Head of caudate nucleus (tissue), 42 donors: ENCODE measurements at places on chromosomes 2 and 18.

DNA sequence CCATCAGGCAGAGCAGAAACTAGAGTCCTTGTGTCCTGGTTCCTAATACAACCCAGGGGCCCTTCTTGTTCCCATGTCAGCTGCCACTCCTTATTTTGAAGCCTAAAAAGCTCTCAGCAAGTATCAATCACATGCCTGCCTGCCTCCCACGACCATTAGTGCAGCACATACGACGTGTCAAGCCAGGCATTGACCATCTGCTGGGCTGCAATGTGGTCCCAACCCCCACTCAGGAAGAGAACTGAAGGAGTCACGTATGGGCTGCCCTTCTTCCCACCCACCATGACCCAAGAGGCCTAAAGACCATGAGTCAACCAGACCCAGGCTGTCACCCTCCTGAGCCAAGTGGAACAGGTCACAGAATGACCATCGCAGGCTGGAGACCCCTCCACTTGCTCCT is 98.8 kb downstream of the KLHL29 start:
- DNase-seq: no peak

DNA sequence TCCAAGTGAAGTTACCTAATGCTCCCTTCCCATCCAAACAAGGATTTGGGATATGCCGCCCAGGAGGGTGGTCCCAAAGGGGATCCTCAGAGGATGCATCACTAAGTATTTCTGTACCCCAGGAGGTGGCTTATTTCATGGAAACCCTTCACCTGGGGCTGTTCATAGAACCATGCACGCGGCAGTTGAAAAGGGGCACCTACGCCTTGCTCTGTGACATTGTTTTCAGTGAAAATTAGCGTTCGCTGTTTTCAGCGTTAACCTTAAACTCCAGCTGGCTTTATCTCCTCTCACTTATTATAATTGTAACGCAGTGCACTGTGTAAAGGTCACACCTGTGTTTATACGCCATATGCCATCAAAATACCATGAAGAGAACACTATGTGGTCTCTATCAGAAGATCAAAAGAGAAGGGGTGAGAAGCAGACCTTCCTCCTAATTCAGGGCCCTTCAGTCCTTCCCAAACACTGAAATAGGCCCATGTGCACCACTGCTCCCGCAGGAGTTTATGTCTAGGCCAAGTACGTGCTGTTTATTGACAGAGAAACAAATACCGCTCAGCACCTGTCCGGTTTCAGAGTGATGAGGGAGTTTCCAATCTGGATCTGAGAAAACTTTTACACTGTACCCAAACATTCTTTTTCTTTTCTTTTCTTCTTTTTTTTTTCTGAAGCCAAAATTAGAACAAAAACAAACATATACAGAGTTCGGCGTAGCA is 162.1 kb downstream of the BCL2 start:
- no peak for DNase-seq

GRCh38 chr2:222706616-222707015 is 35.2 kb downstream of the MOGAT1 start:
- no peak for DNase-seq

- DNase-seq: no peak
Observed at GRCh38 chr2:191974676-191975075, 127.8 kb upstream of the CAVIN2 start.

- no peak for DNase-seq
Observed at GRCh38 chr2:102391565-102391964, 31.4 kb upstream of the IL18RAP start.

DNA sequence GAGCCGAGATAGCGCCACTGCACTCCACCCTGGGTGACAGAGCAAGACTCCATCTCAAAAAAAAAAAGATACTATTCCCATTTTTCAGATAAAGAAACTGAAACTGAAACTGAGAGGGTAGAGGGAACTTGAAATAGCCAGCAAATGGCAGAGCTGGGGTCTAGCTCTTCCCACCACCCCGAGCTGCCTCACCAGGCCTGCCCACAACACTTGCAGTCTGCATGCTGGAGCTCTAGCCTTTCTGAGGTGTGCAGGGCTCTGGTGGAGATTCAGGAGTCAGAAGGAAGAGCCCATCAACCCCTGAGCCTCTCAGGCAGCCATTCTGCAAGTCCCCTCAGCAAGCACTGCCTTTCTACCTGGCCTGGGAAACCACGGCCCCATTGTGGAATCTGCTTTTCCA is 14.3 kb downstream of the EDAR start:
- no peak for DNase-seq

DNA sequence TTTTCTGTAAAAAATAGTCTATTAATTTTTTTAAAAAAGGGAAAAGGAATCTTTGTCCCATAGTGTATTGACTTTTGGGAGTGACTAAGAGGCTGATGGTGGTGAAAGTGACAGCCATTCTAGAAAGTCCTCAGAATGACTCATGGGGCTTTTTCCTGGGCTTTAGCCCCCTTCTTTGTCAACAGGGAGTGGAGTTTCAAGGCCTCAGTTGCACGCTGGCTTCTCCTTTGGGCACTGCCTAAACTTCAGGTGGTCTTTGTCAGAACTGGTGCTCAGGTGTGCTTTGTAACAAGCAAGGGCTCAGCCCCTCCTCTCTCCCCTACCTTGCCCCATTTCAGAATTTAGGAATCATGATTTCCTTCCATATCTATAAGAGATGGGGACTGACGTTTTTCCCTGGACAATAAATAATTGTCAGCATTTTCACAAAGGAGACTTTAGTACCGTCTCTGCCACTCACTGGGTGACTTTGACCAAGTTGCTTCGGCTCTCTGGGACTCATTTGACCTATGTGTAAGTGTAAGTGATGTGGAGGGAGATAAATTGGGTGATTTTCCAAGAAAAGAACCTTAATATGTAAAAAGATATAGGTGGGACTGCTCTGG is 61.2 kb upstream of the IGFBP2 start:
- no peak for DNase-seq

GRCh38 chr2:212523756-212524155 is 14.8 kb downstream of the ERBB4 start:
- DNase-seq: no peak
